ENCODE measurements at places on chromosomes 5 and 9. TPM values are rescaled to one million over a fixed set of nuclear protein-coding genes. Genes with fewer than 3 reads are reported as not detected.
A peak's percentile ranks its signal among the peaks of the same experiment; 100 is the strongest.

- no peak for DNase-seq
These were observed 138.7 kb downstream of the UGCG start for GRCh38 chr9:112035166-112035826.

GRCh38 chr5:159101685-159102084 lies 2.0 kb upstream of the EBF1 start:
- DNase-seq = no peak

PCDHB13 gene
- 5.9 TPM for total RNA-seq

TRPM6 gene
- 0.63 TPM for total RNA-seq

ENTREP1 gene
- total RNA-seq = 11.6 TPM

DNA sequence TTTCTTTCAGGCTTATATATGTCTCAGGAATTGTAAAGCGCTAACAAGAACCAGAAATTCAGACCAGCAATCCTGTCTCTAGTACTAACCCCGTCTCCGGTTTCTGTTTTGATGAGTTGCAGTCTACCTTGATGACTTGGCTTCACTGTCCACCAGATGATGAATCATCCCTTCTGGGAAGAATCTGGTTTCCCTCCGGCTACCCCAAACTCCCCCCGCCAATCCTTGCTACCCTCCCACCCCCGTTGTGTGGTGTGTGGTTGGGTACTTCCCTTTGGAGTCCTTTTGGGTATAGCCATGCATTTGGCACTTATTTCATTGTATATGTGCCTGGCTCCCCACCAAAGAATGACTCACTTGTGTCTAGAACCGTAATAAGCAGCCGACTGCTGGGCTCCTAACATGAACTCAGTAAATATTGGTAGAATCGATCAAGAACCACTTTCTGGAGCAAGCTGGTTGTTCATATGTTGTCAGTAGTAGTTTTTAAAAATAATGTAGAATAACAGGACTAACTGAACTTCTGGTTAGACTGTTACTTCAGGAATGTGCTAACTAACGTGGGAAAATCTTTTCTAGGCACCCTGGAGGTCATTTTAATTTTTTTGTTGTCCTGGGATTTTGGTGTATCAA lies 8.3 kb upstream of the TGFBI start:
- no peak for DNase-seq

DNA sequence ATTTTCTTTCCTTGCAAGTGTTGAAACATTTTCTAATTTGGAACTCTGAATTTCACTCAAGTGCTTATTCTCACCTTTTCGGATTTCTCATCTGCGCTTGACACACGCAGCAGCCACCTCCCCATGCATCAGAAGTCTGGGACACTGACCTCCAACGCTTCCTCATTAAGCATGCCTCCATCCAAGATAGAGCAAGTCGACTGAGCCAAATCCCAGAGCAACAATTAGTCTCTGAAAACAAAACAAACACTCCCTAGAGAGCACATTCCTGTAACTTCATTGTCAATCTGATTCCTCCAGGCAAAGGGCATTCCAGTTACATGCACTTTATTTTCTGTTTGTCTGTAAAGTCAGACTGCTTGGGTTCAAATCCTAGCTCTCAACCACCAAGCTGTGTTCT lies 5.7 kb downstream of the CD180 start:
- no peak for DNase-seq

MCTP1 gene
- total RNA-seq = 45.7 TPM

ZDHHC11 gene
- 9.3 TPM for total RNA-seq

GRCh38 chr9:126399789-126400188 lies 73.2 kb downstream of the MVB12B start:
- no peak for DNase-seq

GRCh38 chr5:23024470-23024869 lies 171.3 kb upstream of the CDH12 start:
- DNase-seq = no peak

DNA sequence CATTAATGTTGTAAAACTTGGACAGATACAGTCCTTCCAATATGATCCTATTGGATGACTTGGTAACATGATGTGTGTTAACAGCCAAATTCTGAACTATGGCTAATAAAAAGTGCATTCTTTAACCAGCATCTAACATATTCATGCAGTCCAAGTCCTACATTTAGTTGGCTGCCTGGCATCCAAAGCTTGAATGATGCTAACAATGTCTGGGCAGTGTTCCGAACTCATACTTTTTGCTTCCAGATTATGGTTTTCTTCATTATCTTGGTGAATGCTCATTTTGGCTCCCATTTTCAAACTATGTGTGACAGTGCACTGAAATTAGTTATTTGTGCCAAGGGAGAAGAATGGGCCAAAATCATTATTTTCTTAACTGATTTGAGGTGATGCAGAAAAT lies 2.8 kb downstream of the FAM174A start:
- DNase-seq = no peak

PCDHB8 gene
- 1.6 TPM for total RNA-seq

HRH2 gene
- 1.4 TPM for total RNA-seq

SH2D3C gene
- total RNA-seq = 11.6 TPM

DNA sequence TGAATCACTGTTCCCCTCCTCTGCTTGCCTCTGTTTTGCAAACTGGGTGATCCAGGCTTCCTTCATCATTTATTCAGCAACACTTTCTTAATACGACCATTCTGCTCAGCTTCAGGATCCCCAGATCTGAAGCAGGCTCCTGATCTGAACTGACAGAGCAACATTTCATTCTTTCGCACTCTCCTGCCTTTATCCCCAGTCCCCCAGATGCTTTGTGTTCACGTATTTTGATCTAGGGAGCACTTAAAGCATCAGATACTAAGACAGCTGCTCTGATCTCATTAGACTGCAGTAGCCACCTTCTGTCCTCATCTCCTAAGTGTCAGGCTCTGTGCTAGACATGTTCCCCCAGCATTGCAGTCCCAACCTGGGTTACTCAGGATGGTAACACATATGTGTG lies 158.0 kb downstream of the TRIO start:
- no peak for DNase-seq

PLCXD3 gene
- total RNA-seq = 0.42 TPM

AQP7 gene
- total RNA-seq = 1.9 TPM

HAVCR1 gene
- 0.90 TPM for total RNA-seq

- peak; percentile 32 for DNase-seq
These were observed at the start of gene TMED9 for GRCh38 chr5:177592010-177592834. Gene TMED9 (plus strand): TSS chr5:177592203. CDS start chr5:177592215, 12 bp downstream.

AFAP1L1 gene
- 27.9 TPM for total RNA-seq

TCF7 gene
- total RNA-seq = 1.1 TPM

TMC1 gene
- 1.9 TPM for total RNA-seq

DNA sequence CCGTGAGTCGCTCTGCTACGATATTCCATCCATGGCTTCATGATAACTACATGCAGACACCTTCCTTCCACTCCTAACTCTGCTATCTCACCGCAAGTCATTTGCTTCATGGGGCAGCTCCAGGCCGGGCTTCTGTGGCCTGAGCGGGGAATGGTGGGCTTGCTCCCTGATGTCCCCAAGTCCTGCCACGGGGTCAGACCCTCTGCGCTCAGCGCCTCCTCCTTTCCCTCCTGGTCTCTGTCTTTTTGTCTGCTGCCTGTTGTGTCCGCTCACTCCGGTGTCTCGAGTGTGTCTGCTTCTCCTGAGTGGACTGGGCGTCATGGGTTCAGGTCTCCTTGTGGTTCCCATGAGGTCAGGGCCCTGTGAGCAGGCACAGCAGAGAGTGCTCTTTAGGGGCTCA lies 139.6 kb downstream of the CACNA1B start:
- DNase-seq = no peak

GRCh38 chr5:177973066-177973635 lies 22.9 kb downstream of the PROP1 start:
- no peak for DNase-seq

- no peak for DNase-seq
These were observed 22.2 kb upstream of the CFAP157 start for GRCh38 chr9:127684576-127684975.

- DNase-seq = no peak
These were observed 138.4 kb downstream of the EFNA5 start for GRCh38 chr5:107532169-107532878.

DNA sequence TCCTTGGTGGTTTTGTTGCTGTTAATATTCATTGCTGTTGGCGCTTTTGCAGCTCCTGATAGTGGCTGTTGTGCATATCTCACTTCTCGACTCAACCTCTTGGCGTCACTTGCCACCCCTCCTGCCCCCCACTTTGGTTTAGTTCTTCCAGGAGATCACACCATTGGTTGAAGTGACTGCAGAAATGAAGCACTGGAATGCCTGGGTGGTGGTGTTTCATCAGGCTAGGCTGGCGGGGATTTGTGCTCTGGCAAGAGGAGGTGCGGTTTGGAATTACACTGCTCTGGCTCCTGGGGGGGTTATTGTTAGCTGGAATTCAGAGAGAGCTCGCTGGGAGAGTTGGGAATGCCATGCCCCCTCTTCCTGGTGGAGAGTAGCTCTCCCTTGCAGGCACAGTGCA lies 11.5 kb downstream of the PRRC2B start:
- DNase-seq = no peak

GRCh38 chr5:112563169-112563826 lies 144.2 kb upstream of the EPB41L4A start:
- no peak for DNase-seq

DNA sequence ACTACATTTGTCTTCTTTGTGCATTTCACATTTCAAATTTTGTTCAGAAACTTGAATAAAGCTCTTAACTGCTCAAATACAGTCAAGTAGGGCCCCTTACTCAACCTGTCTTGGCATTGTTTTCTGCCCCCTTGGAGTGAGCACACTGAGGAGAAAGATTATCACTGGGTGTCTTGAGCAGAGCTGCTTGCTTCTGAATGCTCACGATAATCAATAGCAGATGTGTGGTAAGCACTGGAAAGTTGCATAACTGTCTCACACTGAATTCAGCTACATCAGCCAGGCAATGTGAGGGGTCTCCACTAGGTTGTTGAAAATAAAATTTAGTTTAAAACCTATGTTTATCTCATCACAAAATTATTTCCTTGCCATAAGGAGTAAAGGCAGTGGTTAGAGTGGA lies 7.8 kb upstream of the TNFAIP8 start:
- no peak for DNase-seq

- no peak for DNase-seq
These were observed 467.7 kb upstream of the MEF2C start for GRCh38 chr5:89350684-89351083.

STC2 gene
- total RNA-seq = 3.4 TPM

CNTLN gene
- total RNA-seq = 49.3 TPM

SLC6A3 gene
- not detected for total RNA-seq

Data from urinary bladder (tissue), 4 donors.